ENCODE measurements at places on chromosomes 16 and 17.

DNA sequence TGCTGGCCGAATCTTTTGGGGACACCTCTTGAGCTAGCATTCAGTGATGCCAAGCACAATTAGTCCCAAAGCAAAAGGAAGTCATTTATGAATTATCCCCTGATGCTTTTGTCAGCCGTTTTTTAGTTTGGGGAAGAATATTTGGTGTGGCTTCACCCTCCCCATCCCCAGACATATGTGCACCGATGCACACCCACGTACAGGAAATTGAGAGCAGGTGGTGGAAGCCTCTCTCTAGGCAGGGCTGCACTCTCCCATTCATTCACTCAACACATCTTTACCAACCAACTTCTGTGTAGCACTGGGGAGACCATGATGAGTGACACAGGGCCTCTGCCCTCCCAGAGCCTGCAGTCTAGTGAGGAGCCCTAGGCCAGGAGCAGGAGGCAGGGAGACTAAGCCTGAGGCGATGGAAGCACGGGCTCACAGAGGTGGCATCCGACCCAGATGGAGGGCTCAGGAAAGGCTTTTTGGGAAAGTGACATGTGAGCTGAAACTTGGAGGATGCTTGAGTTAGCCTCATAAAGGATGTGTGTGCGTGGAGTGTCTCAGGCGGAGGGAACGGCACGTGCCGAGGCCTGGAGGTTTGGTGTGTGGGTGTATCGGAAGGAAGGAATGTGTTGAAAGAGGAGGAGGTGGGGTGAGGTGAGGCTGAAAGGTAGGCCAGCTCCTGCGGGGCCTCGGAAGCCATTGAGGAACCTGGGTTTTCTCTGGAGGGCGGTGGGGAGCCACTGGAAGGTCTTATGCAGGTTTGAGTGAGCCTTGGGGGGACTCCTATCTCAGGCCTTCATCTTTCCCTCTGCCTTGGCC lies 43.8 kb downstream of the PSME3IP1 start:
- DNase-seq = no peak

DNA sequence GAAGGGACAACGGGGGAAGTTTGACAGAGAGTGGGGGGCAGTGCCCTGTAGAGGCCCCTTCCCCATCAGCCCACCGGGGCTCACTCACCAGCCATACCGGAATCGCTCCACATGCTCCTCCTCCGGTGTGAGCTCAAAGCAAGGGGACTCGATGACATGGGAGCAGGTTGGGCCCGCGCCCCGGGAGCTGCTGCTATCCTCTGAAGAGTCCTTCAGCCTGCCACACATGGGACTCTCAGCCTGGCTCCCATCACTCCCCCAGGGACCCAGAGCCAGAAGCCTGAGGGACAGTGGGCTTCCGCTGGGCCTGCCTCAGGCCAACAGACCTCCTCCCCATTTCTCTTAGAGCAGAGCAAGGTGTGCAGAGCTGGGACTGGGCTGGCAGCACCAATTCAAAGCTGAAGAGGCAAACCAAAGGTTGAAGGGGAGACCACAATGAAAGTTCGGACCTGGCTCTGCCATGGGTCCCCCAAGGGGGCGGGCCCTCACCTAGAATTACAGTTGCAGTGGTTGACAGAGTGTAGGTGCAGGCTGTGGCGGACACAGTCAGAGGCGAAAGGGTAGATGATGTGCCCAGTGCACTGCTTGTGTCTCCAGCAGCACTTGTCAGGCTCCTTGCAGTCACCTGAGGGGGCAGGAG lies 7.3 kb downstream of the PROCA1 start:
- DNase-seq = no peak

GRCh38 chr16:10608687-10609401 lies 28.4 kb upstream of the EMP2 start:
- no peak for DNase-seq

GRCh38 chr16:14325502-14326401 lies 254.6 kb downstream of the MRTFB start:
- DNase-seq = no peak

GRCh38 chr17:83071966-83072562 lies 7.3 kb upstream of the METRNL start:
- DNase-seq = no peak

DNA sequence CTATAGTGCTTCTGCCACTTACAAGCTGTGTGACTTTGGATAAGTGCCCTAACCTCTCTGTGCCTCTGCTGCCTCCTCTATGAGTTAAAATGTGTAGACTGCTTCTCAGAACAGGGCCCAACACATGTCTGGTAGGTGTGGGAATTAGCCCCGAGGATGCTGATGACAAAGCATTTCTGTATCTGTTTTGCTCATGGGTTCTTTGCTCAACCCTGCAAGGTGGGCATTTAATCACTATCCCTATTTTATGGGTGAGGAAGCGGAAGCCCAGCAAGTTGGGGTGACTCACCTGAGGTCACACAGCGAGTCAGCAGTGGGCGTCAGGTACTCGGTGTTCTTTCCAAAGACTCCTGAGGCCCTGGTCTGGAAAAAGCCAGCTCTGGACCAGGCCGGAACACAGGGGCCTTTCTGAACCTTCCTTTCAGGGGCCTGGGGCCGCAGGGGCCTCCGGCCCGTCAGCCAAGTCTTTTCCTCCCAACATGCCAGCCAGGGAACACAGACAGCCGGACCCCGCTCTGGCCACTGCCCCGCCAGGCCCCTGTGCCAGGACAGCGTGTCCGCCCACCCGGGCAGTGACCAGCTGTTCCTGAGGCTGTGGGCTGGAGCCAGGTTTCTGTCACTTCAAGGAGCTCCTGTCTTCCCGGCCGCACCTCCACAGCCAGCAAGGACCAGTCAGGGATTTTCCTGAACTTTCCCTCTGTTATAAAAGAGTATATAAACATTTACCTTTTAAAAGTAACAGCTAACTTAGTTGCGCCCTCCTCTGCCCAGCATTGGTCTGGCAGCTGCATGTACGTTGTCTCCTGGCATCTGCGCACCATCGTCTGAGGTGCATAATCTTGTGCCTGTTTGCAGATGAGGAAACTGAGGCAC lies 62.5 kb downstream of the SREBF1 start:
- no peak for DNase-seq

DNA sequence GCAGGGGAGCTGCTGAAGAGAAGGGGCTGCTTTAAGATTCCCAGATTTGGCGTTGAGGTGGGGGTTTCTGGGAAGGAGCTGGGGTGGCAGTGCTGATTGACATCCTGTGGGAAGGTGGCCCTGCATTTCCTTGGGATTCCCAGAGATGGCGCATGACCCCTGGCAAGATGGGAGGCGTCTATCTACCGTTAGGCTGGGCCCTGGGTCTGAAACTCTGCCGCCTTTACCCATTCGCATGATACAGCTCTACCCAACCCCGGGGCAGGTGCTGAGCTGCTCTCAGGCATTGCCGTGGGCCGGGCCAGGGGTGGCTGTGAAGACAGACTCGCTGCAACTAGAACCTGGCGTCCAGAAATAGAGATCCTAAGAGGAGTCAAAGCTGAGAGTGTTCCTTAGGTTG lies 9.9 kb upstream of the MVD start:
- DNase-seq = no peak
